ENCODE measurements at places on chromosomes 7 and 10.
A peak's percentile ranks its signal among the peaks of the same experiment; 100 is the strongest.

GRCh38 chr10:128596906-128597305 lies 470.7 kb upstream of the MKI67 start:
- DNase-seq, result no peak

GRCh38 chr10:26780793-26781601 lies 79.8 kb downstream of the ABI1 start:
- no peak for DNase-seq

DNA sequence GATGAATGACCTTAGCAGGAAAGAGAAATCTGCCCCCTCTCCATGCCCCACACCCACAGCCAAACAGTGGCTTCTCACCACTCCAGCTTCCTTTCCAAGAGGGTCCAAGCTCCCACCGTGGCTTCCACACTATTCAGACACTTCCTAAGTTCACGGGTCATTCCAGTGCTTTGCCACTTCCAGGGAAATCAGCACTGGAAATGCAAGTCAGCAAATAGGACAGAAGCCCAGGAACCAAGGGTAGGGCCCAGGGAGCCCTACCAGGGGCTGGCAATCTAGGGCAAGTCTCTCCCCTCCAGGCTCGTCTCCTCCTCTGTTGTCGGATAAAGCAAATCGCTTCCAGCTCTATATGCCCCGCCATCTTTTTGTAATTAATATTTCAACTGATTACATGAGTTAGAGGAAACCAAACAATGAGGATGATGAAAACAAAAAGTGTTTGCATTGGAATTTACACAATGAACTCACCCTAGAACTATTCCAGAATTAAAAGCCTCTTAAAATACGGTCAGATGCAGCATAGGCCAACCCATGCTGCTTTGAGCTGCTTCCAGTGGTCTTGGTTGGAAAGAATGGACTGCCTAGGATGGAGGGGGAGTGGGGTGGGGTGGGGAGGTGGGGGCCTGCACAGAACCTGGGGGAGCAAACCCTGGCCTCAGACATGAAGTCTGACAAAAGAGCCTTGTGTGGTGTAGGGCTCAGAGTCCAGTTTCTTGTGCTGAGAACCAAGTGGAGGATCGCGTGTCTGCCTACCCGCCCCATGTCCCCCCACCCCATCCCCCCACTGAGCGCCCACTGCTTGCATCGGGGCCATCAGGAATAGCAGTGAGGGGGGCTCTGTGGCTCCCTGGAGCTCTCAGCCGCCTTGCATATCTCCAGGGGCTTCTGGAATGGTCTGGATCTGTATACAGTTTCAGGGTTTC lies 74.6 kb upstream of the CPXM2 start:
- DNase-seq, result no peak

DNA sequence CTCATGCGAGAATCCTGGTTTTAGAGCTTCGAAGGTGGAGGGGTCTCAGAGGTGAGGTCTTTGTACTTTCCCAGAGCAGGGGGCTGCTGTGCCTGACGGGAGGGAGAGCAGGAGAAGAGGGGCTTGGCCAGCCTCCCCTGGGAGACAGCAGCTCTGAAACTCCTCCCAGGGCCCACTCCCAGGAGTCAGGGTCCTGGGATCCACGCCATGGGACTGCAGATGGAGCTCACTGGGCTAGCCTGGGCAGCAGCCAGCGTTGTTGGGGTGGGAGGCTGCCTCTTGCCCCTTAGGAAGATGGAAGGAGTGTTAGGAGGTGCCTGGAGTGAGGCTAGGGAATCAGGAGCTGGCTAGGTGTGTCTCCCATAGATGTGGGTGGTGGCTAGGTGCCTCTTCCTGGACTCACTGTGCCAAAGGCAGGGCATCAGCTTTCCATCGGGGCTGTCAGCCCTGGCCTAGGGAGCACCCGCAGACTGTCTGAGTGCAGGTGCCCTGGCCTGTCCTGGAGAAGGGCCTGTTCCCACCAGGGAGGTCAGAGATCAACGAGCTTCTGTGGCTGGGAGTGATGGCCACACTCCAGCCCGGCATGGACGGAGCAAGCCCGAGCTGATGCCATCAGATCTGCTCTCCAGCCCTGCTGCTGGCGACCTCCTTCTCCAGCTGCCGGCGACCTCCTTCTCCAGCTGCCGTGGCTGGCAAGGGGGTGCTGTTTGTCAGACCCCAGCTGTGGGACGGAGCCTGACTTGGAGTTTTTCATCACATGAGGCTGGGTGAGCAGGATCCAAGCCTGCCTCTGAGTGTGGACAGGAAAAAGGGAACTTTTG lies 111.3 kb downstream of the PTPN20 start:
- DNase-seq, result no peak

DNA sequence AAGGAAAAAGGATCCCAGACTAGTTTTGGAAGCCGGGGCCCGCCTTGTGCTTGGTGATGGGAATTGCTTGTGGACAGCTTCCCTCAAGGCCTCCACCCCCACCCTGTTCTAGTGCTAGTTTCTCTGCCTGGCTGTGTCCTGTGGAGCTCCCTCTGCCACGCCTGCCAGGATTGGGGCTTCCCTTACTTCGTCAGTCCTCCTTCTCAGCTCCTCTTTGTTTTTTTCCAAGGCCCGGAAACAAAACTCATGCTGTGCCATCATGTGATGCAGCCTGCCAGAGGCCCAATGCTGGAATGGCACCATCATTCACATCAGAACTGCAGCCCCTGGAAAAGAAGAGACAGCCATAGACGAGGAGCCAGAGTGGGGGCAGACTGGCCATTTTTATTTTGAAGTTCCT lies 11.2 kb downstream of the YKT6 start:
- no peak for DNase-seq

- DNase-seq, result peak; percentile 67
These were observed 425.4 kb downstream of the RPS24 start for GRCh38 chr10:78458983-78459638.

- DNase-seq, result no peak
These were observed 21.6 kb downstream of the PTER start for GRCh38 chr10:16458166-16458955.

DNA sequence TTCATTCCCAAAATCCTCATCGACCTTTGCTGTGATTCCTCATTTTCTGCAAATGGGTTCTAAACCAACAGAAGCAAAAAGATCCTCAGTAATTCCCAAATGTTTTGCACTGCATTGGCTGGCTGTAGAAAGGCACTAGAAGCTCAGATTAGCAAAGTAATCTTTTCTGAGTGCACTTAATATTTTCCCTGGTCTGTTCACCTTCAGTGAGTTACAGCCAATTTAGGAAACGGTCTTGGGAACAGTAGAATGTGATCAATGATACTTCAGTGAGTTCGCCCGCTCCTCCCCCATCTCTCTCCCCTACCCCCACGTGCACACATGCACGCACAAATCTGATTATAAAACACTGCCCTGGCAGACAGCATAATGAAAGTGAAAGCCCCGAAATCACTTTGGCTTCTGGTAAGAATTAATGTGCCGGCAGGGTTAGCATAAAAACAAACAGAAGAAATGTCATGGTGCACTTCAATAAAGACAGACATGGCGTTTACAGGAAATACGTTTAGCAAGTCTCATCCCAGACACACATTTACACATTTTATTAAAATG lies 201.3 kb upstream of the CDCA7L start:
- no peak for DNase-seq

- DNase-seq, result no peak
These were observed 106.4 kb upstream of the GPR26 start for GRCh38 chr10:123559823-123560092.
